ENCODE measurements at places on chromosomes 1 and 21. TPM values are rescaled to one million over a fixed set of nuclear protein-coding genes. Genes with fewer than 3 reads are reported as not detected.

GRCh38 chr1:33045814-33046213 is 9.1 kb upstream of the AK2 start:
- no peak for DNase-seq
- no peak overlapping the region for H3K27ac ChIP-seq
- H3K27me3 ChIP-seq, result no peaks in the 10 kb centered on the region
- H3K4me3 ChIP-seq, result no peak overlapping the region
- H3K36me3 ChIP-seq, result no peaks in the 10 kb centered on the region
- H3K4me1 ChIP-seq, result peaks cover 10% of the 10 kb centered on the region

GRCh38 chr1:40221977-40222772 is 25.6 kb upstream of the TMCO2 start:
- no peak overlapping the region for H3K27ac ChIP-seq
- H3K4me3 ChIP-seq, result no peak overlapping the region
- no peaks in the 10 kb centered on the region for H3K4me1 ChIP-seq
- peaks cover 33% of the 10 kb centered on the region for H3K36me3 ChIP-seq
- H3K27me3 ChIP-seq, result no peaks in the 10 kb centered on the region

DNA sequence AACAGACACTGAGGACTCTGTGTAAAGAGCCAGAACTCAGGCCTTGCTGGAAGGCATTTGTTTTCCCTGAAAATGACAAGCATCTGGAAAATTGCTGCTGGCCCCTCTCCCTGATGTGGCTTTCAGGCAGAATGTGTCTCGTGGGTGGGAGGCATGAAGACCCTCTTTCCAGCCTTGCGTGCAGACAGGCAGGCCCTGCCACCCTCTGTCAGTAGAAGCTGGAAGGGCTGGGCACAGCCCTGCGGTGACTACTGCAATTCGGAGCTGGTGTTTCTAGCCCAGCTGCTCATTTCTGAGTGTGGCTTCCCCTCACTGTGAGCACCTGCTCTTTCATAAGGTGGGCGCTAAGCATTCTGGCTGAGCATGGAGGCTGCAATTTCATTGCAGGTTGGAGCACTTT is 349.9 kb downstream of the PTPRU start:
- no peak overlapping the region for H3K4me3 ChIP-seq
- no peak for DNase-seq
- H3K27me3 ChIP-seq, result peaks cover 11% of the 10 kb centered on the region
- no peak overlapping the region for H3K27ac ChIP-seq

DNA sequence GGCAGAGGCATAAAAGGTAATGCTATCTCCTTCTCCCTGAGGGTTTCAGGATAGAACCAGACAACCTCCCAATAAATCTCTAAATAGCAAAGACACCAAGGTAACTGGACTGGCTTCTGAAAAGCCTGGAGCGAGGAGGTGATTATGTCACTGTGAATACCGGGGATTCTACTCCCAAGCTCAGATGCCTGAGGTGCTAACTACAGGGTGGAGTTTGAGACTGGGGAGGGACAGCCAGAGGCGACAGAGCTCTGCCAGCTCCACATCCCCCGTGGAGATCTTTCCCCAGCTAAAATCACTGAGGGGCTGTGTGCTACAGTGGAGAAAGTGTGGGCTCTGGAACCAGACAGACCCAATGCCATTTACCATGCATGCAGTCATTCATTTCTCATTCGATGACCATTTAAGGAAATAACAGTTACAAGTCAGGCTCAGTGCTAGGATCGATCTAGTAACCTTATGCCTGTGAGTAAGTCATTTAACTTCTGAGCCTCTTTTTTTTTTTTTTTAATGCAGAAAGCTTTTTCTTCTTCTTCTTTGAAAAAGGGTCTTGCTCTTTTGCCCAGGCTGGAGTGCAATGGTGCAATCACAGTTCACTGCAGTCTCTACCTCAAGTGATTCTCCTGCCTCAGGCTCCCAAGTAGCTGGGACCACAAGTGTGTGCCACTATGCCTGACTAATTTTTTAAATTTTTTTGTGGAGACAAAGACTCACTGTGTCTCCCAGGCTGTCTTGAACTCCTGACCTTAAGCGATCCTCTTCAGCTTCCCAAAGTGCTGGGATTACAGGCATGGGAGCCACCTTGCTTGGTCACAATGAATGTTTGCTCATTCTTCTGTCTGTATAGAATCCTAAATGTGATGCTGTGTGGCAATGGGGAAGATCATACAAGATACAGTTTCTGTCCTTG is 8.1 kb upstream of the SLC45A3 start:
- no peak overlapping the region for H3K4me3 ChIP-seq
- no peaks in the 10 kb centered on the region for H3K36me3 ChIP-seq
- H3K27me3 ChIP-seq, result no peaks in the 10 kb centered on the region
- H3K27ac ChIP-seq, result no peak overlapping the region
- peak; percentile 18 for DNase-seq

DNA sequence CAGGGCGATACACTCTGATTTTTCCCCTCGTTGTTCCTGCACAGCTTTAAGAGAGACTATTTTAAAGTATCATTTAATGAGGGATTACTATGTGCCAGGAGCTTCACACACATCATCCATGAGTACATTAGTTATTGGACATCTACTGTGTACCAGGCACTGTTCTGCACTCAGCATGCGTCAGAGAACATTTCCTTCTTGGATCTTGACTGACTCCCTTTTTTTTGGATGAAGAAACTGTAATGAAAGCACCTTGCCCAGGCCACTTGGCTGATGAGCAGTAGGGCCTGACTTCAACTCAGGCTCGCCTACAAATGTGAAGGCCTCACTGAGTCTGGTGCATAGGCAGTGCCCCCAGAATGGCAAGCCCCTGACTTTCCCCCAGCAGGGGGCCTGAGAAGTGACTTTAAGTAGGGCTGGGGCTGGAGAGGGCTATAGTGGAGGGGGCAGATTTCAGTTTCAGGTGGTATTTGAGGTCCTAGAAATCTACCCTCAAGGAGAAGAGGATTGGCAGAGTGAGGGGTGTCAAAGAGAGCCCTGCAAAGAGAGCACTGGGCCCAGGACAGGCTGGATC is 50.0 kb downstream of the PTPRU start:
- H3K27me3 ChIP-seq, result no peaks in the 10 kb centered on the region
- H3K27ac ChIP-seq, result no peak overlapping the region
- H3K4me3 ChIP-seq, result no peak overlapping the region
- H3K4me1 ChIP-seq, result no peaks in the 10 kb centered on the region
- no peaks in the 10 kb centered on the region for H3K36me3 ChIP-seq

- peak overlapping the region; percentile 90 for H3K4me3 ChIP-seq
- DNase-seq, result peak; percentile 89
- H3K27ac ChIP-seq, result peak overlapping the region; percentile 98
- no peaks in the 10 kb centered on the region for H3K27me3 ChIP-seq
- peaks cover 32% of the 10 kb centered on the region for H3K4me1 ChIP-seq
Observed at GRCh38 chr1:10210841-10211804, 753 bp downstream of the KIF1B start.

GRCh38 chr1:47675047-47675675 is 237.3 kb downstream of the FOXD2 start:
- no peak overlapping the region for H3K27ac ChIP-seq
- peak; percentile 21 for DNase-seq
- no peaks in the 10 kb centered on the region for H3K36me3 ChIP-seq
- H3K4me3 ChIP-seq, result no peak overlapping the region
- no peaks in the 10 kb centered on the region for H3K27me3 ChIP-seq
- no peaks in the 10 kb centered on the region for H3K4me1 ChIP-seq

GRCh38 chr1:204102739-204103430 is 30.0 kb downstream of the SOX13 start:
- no peaks in the 10 kb centered on the region for H3K36me3 ChIP-seq
- no peaks in the 10 kb centered on the region for H3K27me3 ChIP-seq
- peak overlapping the region; percentile 83 for H3K27ac ChIP-seq
- H3K4me1 ChIP-seq, result peaks cover 48% of the 10 kb centered on the region

- H3K4me1 ChIP-seq, result no peaks in the 10 kb centered on the region
- no peaks in the 10 kb centered on the region for H3K27me3 ChIP-seq
- H3K4me3 ChIP-seq, result no peak overlapping the region
- no peak overlapping the region for H3K27ac ChIP-seq
Observed at GRCh38 chr1:115116512-115116911, 27.2 kb upstream of the TSPAN2 start.

DNA sequence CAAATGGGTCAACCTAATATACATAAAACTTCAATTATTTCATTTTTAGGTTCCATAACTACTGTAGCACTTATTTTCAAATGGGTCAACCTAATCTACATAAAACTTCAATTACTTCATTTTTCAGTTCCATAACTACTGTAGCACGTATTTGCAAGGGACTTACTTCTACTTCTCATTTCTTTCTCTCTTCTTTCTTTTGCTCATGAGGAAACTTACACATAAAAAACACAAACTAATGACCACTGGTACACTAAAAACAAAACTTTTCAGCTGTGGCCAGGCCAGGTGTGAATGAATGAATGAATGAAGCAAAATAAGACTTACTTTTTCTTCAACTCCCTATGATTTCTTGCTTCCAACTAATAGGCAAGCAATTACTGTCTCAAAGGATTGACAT is 11.7 kb downstream of the SYDE2 start:
- H3K4me3 ChIP-seq, result no peak overlapping the region
- H3K4me1 ChIP-seq, result peaks cover 4% of the 10 kb centered on the region
- no peak overlapping the region for H3K27ac ChIP-seq
- peaks cover 6% of the 10 kb centered on the region for H3K36me3 ChIP-seq
- DNase-seq, result no peak

- no peak overlapping the region for H3K4me3 ChIP-seq
- H3K4me1 ChIP-seq, result peaks cover 17% of the 10 kb centered on the region
- H3K27me3 ChIP-seq, result no peaks in the 10 kb centered on the region
- no peak overlapping the region for H3K27ac ChIP-seq
Observed at GRCh38 chr1:39951926-39952325, 3.0 kb upstream of the MFSD2A start.

The ARHGEF16 gene
- total RNA-seq, result 12.2 TPM

The FAM163A gene
- total RNA-seq, result not detected

The CRABP2 gene
- total RNA-seq, result 1.4 TPM

The IL24 gene
- total RNA-seq, result not detected

The ITLN1 gene
- 295 TPM for total RNA-seq

The PCNX2 gene
- 6.8 TPM for total RNA-seq
